T-cell (primary cell): ENCODE measurements at places on chromosomes 5 and 9.

GRCh38 chr5:161372682-161373344 is 173.7 kb downstream of the GABRB2 start:
- DNase-seq = no peak

GRCh38 chr9:90459321-90459720 is 183.3 kb downstream of the DIRAS2 start:
- no peak for DNase-seq

DNA sequence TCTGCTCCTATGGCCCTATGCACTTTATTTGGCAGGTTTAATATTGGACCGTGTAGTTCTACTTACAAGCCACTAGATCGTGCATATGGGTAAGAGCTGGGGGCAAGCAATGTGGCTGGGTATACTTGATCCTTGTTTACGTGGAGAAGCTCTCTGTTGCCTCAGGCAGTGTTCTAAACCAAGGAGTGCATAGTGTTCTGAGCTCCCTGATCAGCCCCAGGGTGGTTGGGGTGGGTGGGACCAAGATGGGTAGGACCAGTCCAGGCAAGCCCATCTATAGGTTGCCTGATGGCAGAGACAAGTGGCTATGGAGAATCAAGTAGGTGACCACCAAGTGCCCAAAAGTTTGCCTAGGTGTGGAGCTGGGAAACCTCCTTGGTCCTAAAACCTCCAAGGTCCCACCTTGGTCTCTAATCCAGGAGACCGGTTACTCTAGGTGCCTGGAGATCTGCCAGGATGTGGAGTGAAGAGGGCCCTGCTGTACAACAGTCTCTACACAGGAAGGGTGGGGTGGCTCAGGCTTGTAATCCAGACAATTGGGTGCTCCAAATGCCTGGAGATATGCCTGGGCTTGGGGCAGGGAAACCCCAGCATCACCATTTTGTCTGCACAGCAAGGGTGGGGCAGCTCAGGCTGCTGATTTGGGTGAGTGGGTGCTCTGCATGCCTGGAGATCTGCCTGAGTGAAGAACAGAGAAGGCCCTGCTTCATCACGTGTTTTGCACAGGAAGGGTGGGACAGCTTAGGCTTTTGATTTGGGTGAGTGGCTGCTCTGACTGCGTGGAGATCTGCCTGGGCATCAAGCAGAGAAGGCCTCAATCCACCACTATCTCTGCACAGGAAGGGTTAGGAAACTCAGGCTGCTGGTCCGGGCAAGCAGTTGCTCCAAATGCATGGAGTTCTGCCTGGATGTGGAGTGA is 659.8 kb downstream of the TLE4 start:
- DNase-seq = no peak

- DNase-seq = no peak
Measured at GRCh38 chr5:75091597-75091996, 39.2 kb upstream of the GCNT4 start.

DNA sequence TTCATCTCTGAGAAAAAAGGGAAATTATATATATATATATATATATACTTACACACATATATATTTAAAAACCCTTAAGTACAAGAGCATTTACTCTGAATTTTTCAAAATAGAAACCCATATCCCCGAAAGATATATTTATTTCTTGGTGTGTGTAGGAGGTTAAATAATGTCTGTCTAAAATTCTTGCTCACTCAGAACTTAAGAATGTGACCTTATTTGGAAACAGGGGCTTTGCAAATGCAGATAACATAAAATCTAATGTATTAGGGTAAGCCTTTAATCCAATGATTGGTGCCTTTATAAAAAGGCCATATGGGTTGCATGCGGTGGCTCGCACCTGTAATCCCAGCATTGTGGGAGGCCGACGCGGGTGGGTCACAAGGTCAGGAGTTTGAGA is 517.3 kb upstream of the TLE4 start:
- no peak for DNase-seq

- no peak for DNase-seq
Measured at GRCh38 chr9:106486685-106487084, 376.3 kb upstream of the ZNF462 start.

DNA sequence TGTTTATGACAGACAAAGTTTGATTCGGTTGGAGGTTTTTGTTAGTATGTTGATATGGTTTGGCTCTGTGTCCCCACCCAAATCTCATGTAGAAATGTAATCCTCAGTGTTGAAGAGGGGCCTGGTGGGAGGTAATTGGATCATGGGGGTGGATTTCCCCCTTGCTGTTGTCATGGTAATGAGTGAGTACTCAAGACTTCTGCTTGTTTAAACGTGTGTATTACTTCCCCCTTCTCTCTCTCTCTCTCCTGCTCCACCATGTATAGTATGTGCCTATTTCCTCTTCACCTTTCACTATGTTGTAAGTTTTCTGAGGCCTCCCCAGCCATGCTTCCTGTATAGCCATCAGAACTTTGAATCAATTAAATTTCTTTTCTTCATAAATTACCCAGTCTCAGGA is 415.1 kb downstream of the HCN1 start:
- no peak for DNase-seq

DNA sequence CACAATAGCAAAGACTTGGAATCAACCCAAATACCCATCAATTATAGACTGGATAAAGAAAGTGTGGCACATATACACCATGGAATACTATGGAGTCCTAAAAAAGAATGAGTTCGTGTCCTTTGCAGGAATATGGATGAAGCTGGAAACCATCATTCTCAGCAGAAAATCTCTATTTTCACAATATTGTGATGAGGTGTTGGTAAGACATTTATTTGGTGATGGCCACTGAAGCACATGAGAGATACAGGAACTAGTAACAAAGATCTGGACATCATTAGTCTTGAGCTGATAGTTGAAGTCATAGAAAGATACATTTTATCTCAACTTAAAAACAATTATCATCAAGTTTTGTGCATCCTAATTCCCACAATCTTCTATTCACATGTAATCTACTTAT is 70.6 kb downstream of the RAB3C start:
- no peak for DNase-seq

DNA sequence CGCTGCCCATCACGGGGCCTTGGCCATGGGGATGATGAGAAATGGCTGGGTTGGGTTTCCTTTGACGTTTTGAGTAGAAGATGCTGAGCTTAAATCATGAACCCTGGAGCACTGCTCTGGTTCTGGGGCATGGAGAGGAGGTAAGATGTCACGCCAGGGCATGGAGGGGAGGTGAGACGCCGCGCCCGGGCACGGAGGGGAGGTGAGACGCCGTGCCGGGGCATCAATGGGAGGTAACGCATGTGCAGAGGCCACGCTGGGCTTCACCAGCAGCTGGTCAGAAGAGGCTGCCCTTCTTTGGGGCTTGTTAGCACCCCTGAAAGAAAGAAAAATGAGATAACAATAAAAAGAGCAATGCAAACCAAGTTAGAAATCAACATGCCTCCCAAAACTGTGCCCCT is 322.5 kb upstream of the IRX4 start:
- no peak for DNase-seq

- DNase-seq = no peak
Measured at GRCh38 chr9:86945728-86946200, 1.5 kb downstream of the GAS1 start.

DNA sequence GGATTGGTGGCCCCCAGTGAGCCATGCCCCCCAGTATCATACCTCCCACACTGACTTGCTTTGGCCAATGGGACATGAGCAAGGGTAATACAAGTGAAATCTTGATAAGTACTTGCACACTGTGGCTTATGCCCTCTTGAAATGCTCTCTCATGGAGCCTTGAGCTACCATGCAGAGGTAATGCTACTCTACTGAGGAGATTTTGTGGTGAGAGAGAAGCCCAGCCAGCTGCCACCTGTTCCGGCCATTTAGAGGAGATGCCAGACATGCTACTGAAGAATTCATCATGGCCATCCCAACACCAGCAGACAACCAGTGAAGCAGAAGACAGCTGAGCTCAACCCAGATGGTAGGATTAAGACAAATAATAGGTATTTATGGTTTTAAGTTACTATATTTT is 299.5 kb downstream of the MEF2C start:
- no peak for DNase-seq

DNA sequence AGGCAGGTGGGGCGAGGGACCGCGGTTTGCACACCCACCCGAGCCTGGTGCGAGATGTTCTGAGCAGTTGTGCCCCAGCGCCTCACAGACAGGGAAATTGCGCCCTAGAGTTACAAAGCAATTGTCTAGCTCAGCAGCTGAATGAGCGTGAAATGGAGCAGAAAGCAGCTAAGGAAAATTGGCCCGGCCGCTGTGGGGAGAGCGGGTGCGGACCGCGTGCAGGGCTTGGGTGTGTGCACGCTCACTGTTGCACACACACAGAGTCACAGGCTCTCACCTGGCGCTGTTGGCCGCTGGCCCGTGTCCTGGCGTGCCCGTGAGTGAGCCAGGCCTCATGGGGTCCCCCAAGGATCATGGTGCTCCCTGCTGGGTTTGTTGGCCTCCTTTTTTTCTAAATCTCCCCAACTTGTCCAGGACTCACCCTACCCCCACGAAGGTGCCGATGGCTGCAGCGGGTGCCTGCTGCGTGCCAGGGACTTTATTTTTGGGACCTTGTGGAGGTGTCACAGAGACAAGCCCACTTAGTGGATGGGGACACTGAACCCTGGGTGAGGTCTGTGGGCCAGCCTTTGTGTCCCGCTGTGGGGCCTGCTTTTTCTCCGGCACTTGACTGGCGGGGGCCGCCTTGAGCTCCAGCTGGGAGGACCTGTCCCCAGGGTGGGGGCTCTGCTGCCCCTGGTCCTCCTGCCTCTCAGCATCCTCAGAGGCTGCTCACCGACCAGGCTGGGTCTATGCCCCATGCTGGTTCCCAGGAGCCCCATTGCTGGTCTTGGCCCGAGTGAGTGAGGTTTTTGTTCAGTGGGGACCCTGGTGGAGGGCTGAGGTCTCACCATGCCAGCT is 5.2 kb downstream of the RXRA start:
- no peak for DNase-seq

- no peak for DNase-seq
Measured at GRCh38 chr5:76801803-76802195, 17.0 kb upstream of the F2RL1 start.

GRCh38 chr5:172558076-172558976 is 82.7 kb upstream of the NEURL1B start:
- no peak for DNase-seq

DNA sequence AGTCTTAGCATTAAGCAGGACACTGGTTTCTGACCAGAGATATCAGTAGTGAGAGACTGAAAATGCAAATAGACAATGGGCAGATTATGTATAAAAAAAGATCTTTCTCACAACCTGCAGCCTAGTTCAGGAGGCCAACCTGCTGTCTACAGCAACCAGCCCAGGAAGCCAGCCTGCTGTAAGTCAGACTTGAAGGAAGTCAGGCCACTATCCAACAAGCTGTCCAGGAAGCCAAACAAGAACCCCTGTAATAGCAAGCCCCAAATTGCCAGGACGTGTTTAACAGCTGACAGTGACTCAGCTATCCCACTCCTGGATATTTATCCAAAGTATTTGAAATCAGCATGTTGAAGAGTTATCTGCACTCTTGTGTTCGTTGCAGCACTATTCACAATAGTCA is 121.8 kb upstream of the SPIN1 start:
- no peak for DNase-seq

- DNase-seq = no peak
Measured at GRCh38 chr5:93909356-93909755, 168.0 kb upstream of the POU5F2 start.

- DNase-seq = no peak
Measured at GRCh38 chr9:121844098-121844497, 192.7 kb downstream of the DAB2IP start.

DNA sequence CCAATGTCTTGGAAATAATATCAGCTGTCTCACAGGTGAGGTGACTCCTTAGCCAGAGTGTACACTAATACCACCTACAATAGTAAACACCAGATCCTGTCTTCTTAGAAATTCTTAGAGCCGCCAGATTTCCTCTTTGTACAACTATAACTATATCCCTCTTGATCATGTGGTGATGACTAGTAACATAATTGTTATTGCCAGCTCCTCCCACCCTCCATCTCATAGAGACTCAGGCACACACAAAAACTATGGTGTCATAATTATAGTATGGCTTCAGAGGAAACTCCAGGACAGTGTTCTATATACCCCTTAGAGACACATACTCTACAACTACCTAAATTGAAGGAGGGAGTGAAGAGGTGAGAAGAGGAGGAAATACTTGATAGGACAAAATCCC is 33.1 kb downstream of the PGGT1B start:
- DNase-seq = no peak

GRCh38 chr9:89458768-89459496 is 39.0 kb downstream of the SEMA4D start:
- no peak for DNase-seq

DNA sequence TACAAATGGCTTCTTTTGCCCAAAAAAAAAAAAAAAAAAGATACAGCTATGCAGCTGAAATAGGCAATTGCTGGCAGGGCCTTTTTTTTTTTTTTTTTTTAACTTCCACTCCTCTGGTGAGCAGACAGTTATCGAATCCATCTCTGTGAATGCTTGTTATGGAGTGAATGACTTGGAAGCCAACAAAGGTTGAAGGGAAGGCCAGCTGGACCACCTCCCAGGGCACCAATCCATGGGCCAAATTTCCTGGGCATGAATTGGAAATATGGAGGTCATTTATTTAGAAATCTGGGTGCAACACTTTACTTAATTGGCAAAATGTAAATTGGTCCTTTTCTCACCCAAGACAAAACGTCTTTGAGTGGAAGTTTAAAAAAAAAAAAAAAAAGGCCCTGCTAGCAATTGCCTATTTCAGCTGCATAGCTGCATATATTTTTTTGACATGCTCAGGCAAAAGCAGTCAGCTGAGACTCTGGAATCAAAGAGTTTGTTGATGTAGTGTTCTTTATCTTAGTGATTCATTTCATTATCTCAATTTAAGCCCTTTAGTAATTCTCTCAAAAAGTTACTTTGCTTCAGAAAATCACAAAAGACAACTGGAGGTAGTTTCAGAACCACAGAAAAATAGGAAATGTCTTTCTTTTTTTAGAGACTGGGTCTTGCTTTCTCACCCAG is 392.2 kb upstream of the KLF4 start:
- DNase-seq = no peak

DNA sequence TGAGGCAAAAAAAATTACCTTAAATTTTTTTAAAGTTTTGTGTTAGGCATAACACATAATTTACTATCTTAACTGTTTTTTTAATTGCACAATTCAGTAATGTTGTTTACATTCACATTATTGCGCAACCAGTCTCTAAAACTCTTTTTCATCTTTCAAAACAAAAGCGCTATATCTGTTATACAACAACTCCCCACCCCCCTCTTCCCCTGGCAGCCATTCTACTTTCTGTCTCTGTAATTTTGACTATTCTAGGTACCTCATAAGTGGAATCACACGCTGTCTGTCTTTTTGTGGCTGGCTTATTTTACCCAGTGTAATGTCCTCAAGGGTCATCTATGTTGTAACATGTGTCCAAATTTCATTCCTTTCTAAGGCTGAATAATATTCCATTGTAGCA is 241.5 kb upstream of the DMRT1 start:
- DNase-seq = no peak

GRCh38 chr9:121599872-121600585 is 51.4 kb upstream of the DAB2IP start:
- DNase-seq = no peak
